CD4-positive, alpha-beta T cell treated with Interleukin-4 for 1 hour (primary cell): ENCODE measurements at places on chromosomes 12 and 14.

GRCh38 chr12:11756022-11756421, 106.5 kb downstream of the ETV6 start:
- DNase-seq, result no peak

DNA sequence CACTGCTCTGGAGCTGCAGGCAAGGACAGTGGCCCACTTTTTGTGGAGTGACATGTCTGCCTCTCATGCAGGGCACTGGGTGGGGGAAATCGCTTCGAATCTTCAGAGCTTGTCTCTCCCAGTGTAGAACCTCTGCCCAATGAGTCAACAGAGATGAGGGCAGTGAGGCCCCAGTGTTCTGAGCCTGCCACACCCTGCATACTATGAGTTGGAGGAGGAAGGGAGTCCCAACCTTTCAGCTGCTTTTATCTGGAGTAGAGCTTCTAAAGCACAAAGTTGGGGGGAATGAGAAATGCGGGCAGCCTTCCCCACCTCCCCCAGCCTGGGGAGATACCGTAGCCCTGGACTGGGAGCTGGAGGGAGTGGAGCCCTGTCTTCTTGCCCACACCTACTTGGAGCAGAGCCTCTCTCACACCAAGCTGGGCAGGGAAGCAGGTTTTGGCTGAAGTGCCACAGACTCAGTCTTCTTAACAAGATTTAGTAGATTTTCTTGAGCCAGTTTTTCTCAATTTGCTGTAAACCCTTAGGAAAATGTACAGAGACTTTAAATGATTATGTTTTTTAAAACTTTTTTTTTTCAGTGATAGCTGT, 159.1 kb downstream of the ADGRD1 start:
- DNase-seq, result no peak

DNA sequence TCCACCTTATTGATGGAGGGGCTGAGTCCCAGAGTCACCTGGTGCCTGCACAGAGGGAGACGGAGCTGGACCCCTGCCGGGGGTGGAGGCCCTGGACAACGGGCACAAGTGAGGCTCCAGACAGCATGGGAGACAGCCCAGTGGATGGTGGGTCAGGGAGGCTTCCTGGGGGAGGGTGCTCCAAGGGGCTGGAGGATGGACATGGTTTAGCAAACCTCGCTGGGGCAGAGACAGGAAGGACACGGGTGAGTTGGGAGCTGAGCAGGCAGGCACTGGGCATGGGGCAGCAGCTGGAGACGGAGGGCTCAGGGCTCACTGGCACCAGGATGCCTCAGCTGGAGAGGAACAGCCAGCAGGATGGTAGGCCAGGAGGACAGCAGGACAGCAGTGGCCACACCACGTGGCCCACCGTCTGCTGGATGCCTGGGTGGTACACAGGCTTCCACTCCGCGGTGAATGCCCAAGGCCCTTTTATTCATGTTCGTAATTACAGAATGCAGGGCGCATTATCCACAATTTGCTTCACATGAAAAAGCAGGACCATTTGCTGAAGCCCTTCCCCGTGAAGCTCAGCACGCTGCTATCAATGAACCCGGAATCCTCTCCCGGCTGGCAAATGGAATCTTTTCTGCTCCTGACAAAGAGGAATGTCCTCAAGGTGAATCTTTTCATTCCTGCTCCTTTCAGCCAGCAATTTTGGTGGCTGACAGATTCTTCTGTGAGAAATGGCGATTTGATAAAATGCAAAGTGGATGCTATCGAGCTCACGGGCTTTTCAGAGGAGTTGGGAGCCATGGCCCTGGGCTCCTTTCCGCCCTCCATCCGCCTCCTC, 138.1 kb upstream of the C14orf180 start:
- DNase-seq, result no peak

DNA sequence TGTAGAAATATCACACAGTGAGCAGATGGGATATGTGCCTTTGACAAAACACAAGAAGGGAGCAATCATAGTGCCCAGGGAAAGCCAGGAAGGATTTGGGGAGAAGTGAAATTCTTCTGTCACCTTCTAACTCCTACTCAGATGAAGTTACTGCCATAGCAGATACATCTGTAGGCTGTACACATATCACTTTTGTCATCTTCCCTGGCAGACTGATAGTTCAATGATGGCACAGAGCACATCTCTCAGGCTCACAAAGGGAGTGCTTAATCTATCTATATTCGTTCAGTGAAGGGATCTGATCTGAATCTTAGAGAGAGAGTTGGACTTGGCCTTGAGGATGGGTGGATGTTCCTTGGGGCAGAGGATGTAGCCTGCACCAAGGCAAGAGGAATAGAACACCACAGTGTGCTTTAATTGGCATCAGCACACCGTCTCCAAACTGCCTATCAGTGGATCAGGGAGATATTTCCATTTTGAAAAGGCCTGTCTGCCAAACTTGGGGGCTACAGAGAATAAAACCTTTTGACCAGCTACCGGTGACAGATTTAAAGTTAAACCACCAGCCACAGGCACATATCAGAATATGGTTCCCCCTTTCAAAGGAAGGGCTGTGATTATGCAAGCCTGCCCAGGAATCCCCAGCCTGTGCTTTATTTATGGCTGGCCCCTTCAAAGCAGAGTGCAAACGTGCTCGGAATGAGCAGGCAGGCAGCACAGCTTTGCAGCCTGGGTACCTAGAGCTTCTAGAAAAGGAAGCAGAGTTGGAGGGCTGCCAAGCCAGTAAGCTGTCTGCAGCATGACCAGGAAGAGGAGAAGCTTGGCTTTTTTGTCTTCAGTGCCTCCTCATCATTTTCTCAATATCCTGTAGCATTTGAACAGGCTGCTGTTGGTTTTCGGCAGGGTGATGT, 165.5 kb upstream of the DYRK2 start:
- DNase-seq, result peak; percentile 77

- no peak for DNase-seq
These were observed 85.3 kb upstream of the FLRT2 start for GRCh38 chr14:85444635-85445034.

- no peak for DNase-seq
These were observed 8.9 kb upstream of the TAC3 start for GRCh38 chr12:57025196-57025595.

- no peak for DNase-seq
These were observed 118.0 kb upstream of the CCDC198 start for GRCh38 chr14:57611555-57612075.

GRCh38 chr12:75887979-75888378, 143.6 kb downstream of the PHLDA1 start:
- DNase-seq, result no peak

- DNase-seq, result no peak
These were observed 77.3 kb downstream of the DAAM1 start for GRCh38 chr14:59265808-59266207.

DNA sequence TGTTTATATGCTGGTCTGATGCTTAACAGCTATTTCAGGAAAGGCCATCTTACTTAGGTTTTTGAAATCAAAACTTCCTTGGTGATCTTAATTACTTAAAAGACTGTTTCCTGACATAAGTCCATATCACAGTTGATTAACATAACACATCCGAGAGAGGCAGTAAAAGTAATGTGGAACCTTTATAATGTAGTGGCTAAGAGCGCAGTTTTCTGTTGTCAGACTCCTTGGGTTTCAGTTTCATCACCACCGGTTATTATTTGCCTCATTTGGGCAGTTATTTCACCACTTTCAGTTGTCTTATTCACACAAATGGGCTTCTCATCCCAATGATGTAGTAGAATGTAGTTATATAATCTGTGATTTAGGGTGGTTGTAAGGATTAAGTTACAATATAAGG, 30.9 kb downstream of the TBC1D15 start:
- no peak for DNase-seq

DNA sequence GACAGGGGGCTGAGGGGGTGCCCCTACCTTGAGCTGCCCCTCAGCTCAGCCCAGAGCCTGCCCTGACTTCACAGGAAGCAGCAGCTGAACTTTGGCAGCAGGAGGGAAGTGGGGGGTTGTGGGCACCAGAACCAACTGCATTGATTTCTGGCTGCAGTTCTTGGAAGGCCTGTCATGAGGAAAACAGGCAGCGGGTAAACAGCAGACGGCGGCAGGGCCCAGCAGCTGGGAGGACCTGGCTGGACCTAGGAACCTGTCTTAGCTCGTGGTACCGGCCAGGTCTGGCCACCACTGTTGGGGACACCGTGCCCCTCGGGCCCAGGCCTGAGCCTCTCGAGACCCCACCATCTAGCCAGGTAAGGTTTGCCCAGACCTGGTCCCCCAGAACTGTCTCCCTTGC, 154.2 kb upstream of the MYL2 start:
- no peak for DNase-seq

GRCh38 chr12:113340061-113340460, 5.2 kb upstream of the SLC8B1 start:
- no peak for DNase-seq

DNA sequence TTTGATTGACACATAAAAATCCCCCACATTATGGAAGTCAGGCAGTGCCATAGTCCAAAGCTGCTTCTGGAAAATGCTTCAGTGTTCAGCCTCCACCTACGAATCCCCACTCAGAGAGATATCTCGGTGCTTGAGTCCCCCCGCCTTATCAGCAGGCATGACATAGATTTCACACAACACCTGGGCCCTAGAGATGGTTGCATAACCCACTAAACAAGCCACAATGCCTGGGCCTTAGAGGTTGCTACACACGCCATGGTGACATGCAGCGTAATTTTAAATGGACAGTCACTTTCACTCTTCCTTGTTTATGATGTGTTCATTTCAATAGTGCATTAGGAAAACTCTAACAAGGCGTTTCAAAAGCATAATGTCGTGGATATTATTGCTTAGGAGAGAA, 38.0 kb downstream of the CCDC60 start:
- DNase-seq, result no peak

GRCh38 chr12:4979737-4980136, 63.9 kb upstream of the KCNA5 start:
- no peak for DNase-seq

DNA sequence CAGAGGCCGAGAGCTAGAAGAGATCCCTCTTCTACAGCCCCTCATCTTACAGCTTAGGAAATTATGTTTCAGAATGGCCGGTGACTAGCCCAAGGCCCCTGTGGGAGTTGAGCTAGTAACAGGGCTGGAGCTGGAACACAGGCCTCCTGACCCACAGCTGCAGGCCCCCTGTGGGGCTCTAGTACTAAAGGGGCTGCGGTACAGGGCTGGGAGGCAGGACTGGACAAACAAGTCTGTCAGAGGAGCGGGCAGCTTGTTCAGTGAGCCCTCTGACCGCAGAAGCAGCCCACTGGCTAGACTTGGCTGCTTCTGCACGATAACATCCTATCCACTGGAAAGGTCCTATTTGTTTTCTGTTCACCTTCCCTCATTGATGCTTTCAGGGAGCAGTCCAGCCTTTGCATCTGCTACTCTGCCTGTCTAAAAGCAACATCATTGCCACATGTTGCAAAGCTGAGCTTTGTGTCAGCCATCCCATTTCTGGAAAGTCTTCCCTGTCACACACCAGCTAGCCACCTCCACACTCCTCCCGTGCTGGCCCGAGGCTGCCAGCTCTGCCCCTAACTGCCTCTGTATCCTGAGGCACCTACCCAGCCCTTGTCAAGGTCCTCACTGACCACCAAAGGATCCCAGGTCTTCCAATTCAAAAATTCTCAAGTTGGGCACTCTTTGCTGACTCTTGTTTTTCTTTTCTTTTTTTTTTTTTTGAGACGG, 10.2 kb downstream of the PSMC1 start:
- no peak for DNase-seq

GRCh38 chr14:56549721-56550120, 29.9 kb upstream of the TMEM260 start:
- DNase-seq, result no peak

DNA sequence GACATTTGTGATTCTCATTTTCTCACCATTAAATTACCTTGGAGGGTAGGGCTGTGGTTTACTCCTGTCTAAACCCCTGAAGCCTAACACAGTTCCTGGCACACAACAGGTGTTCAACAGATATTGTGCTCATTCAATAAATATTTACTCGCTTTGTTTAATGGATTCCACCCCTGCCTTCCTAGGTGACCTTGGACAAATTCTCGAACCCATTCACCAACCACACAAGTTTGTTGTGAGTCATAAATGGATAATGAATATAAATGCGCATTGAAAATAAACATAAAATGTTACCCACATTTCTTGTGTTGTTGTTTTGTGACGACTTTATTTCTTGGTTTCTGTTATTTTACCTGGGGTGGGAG, 362 bp upstream of the TSFM start:
- no peak for DNase-seq

GRCh38 chr14:61147831-61148549, 133.1 kb downstream of the TMEM30B start:
- DNase-seq, result no peak

- no peak for DNase-seq
These were observed 689.4 kb downstream of the NOVA1 start for GRCh38 chr14:25908277-25909044.

DNA sequence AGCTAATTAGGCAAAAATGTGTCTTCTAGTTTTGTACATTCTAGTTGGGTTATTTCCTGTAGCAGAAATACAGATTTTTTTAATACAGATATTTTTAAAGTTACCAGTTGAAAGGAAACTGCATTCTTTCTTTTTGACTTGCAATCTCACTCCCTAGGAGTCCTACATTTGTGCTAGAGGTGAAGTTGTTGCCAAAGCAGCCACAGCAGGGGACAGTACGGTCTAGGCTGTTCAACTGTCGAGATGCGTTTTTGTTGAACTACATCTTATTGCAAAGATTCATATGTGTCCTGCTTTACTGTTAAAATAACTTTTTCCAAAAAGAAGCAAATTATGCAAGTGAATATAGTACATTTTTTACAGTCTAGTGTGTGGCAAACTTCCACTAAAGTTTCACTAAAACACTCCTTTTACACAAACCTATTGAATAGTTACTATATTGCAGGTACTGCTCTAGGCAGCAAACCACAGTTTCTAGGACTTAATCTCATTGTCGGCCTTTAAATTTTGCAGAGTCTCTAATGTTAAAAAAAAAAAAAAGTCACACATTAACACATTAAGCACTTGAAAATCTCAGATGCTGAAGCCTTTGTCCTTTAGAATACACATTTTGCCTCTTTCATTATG, 30.2 kb upstream of the SRGAP1 start:
- peak; percentile 3 for DNase-seq

- no peak for DNase-seq
These were observed 88.1 kb upstream of the TMEM263 start for GRCh38 chr12:106867651-106868050.

- DNase-seq, result peak; percentile 64
These were observed 1.3 kb downstream of the CHST11 start for GRCh38 chr12:104457746-104458693.

DNA sequence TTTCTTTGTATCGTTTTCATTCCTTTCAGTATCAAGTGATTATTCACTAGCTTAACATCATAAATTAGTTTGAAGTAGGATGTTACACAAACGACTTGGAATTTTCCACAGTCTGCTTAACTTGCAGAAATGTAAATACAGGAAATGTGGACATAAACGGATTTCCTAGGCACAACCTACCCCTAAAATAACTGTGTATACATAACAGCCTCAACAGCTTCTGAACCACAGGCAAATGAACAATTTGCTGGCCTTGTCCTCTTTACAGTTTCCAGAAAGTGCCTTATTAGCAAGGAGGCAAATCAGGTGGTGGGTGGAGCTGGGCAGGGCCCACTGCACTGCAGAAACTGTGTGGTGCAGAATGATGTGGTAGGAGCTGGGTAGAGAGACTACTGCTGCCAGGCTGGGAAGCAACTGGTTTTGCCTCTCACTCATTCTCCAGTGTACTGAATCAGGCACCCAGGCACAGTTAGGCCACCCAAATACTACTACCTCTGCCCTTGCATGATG, 14.1 kb downstream of the DRAM1 start:
- DNase-seq, result no peak
